OCI-LY7 (cell line): ENCODE measurements at places on chromosomes 13 and 19.

DNA sequence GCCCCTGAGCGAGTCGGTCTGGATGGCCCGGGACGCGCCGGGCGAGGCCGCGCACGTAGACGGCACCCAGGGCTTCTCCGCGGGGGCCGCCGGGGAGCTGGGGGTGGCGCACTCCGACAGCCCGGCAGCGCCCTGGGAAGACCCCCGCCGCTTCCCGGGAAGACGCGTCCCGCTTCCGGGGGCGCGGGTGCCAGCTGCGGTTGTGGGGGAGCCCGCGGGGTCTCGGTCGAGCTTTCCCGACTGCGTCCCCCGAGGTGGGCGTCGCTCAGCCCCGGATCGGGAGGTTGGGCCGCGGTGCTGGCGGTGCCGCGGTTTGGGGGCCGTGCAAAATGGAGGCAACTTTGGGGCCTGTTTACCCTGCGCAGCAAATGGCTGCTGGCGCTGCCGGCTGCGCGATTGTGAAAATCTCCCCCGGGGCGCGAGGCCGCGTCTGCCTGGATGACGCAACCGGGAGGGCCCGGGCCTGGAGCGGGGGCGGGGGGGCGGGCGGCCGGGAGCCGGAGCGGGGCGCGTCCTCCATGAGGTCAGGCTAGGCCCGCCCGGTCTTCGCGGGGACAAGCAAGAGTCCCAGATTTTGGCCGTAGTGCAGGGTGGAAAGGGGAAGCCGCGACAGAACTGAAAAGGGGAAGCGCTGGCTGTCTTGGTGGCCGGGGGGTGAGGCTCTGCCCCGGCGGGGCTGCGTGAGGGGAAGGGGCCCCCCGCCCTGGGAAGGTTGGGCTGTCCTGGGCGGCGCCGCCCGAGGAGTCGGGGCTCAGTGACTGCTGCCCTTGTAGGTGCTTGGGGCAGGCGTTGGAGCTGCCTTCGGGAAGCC is 11.3 kb downstream of the PEAK3 start:
- peak; percentile 82 for DNase-seq

- no peak for DNase-seq
Observed at GRCh38 chr19:7600721-7601120, 5.1 kb downstream of the CAMSAP3 start.

GRCh38 chr19:27393591-27393990 is 1819.4 kb downstream of the UQCRFS1 start:
- no peak for DNase-seq

DNA sequence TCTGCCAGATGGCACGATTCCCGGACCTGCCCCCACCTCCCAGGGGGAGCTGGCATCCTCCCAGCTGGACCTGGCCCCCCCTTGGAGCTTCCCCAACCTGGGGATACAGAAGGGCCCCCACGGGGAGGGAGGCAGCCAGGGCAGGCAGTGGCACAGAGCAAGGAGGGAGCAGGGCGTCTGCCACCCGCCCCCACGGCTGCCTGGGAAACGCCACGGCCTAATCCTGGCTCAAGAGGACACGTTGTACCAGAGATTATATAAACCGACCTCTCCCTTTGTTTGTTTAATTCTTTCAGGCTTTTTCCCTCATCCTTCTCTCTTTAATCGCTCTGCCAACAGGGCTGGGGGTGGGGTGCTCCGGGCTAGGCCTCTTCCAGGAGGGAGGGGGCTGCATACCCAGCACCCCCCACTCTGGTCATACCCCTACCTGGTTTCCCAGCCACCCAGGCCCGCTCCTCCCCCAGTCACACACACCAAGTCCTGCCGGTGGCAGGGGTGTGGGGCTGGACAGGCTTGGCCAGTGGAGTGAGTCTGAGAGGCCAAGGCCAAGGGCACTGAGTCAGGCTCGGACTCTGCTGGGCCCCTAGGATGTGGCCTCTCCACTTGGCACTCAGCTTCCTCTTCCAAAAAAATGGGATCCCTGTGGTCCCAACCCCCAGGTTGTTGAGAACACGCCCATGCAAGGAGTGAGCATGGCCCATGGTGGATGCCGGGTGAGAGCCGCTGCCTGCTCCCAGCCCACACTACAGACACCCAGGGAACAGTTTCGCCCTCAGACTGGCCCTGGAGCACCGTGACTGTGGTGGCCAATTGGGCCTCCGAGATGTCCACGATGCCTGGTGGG is 29.5 kb upstream of the NFIC start:
- DNase-seq = no peak
